ENCODE measurements at places on chromosomes 6 and 20. TPM values are rescaled to one million over a fixed set of nuclear protein-coding genes. Genes with fewer than 3 reads are reported as not detected.

The LINC00237 gene
- total RNA-seq = 0.69 TPM

The TRIM31 gene
- total RNA-seq = not detected

The CCN6 gene
- not detected for total RNA-seq

DNA sequence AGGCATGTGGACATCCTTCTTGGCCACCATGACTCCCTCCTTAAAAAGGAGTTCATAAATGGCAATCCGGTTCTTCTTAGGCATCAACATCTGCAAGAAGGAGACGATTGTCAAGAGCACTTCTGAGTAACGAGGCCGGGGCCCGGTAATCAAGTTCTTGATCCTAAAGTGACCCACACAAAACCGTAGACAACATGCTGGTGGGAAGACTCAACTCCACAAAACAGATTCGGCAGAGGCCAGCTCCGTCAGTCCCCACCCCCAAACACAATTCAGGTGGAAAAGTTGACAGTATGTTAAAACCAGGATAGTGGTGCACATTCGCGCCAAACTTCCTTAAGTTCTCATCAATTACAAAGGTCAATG, 754 bp downstream of the RPS10 start:
- DNase-seq = no peak

DNA sequence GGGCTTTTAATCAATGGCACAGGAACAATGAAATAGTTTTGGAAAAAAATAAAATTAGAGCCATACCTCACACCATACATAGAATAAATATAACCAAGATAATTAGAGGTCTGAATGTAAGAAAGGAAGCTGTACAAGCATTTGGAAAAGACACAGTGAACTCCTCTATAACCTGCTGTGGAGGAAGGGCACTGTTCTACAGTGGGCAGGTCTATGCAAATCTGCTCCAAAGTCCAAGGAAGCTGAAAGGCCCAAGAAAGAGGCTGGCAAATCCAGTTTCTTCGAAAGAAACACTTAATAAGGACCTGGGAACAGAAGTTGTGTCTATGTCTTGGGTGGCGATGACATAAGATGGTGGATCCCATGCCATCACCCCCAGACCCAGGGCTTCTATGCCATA, 169.4 kb upstream of the RALGAPA2 start:
- no peak for DNase-seq

DNA sequence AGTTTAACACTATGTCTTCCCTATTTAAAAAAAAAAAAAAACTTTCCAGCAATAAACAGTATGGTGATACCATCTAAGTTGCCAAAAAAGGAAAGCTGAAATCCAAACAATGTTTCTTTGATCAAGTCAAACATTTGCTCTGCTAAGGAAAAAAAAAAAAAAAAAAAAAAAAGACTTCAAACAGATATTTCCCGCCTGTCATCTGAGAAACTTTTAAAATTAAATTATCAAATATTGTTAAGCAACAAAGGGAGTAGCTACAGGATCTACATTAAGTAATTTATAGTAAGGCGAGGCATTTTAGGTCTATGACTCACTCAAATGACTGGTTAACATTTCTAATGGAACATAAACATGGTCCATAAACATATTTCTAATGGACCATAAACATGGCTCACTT, 121.2 kb downstream of the DST start:
- DNase-seq = no peak

GRCh38 chr6:74058606-74059005, 362.6 kb downstream of the CD109 start:
- no peak for DNase-seq

All from H1 (cell line).